ENCODE measurements at places on chromosomes 11 and 22. TPM values are rescaled to one million over a fixed set of nuclear protein-coding genes. Genes with fewer than 3 reads are reported as not detected.

The WBP2NL gene
- 8.6 TPM for total RNA-seq

The NAALAD2 gene
- 29.7 TPM for total RNA-seq

The POU2AF1 gene
- not detected for total RNA-seq

The ZFTA gene
- 36.8 TPM for total RNA-seq

The APOL1 gene
- 4.3 TPM for total RNA-seq

The NXPE4 gene
- not detected for total RNA-seq

The APLNR gene
- 42.7 TPM for total RNA-seq

The C22orf23 gene
- not detected for total RNA-seq

The RAB36 gene
- 8.3 TPM for total RNA-seq

The GLB1L2 gene
- total RNA-seq: 8.7 TPM

The OR52E8 gene
- total RNA-seq: not detected

The APIP gene
- total RNA-seq: 29.5 TPM

The TEX54 gene
- total RNA-seq: not detected

The OR51E1 gene
- total RNA-seq: 1.2 TPM

The ANO9 gene
- 1.4 TPM for total RNA-seq

The CRYBB2 gene
- 777 TPM for total RNA-seq

The ZBTB16 gene
- 26.2 TPM for total RNA-seq

The SYCE3 gene
- total RNA-seq: not detected
